NCI-H187 (cell line): ENCODE measurements at places on chromosomes 7 and 10.

DNA sequence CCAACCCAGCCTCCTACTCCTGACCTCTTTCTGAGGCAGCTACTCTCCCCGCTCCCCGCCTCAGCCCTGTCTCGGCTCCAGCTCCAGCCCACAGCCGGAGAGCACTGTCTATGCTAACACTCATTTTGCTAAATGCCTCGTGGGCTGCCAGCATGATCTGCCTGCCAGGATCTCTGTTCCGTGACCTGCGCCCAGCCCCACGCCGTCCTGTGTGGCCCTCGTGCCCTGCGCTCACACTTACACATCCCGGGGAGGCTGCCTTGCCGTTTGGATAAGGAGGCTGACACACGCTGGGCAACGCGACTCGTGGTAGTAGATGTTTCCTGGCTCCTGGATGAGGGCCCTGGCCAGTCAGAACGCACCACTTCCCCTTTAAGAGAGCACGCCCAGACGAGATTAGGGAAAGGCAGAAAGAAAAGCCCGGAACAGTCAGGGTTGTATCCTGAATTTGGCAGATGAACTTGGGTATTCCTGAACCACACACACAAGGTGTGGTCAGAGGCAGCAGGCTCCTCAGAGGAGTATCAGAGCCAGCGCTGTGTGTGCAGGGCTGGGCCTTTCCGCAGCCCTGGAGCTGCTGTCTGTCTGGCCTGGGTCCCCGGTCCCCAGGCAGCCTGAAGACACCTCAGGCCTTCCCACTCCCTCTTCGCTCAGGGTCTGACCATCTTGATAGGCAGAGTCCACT is 97.7 kb upstream of the EFCAB10 start:
- peak; percentile 26 for DNase-seq

DNA sequence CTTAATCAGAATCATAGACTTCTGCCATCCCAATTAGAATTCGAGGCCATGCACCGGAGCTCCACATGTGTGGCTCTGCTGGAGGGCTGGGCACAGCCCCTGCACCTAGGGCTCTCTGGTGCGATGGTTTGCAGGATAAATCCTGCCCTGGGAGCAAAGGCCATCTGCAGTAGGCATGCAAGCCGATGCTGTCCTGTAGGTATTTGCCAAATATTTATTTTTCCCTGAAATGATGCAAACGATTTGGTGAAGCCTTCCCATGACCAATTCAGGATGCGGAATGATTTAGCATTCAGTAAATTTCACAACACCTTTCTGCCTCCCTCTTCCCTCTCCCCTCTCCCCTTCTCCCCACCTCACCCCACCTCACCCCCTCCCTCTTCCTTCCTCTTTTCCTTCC is 170.6 kb downstream of the EBF3 start:
- DNase-seq: no peak

DNA sequence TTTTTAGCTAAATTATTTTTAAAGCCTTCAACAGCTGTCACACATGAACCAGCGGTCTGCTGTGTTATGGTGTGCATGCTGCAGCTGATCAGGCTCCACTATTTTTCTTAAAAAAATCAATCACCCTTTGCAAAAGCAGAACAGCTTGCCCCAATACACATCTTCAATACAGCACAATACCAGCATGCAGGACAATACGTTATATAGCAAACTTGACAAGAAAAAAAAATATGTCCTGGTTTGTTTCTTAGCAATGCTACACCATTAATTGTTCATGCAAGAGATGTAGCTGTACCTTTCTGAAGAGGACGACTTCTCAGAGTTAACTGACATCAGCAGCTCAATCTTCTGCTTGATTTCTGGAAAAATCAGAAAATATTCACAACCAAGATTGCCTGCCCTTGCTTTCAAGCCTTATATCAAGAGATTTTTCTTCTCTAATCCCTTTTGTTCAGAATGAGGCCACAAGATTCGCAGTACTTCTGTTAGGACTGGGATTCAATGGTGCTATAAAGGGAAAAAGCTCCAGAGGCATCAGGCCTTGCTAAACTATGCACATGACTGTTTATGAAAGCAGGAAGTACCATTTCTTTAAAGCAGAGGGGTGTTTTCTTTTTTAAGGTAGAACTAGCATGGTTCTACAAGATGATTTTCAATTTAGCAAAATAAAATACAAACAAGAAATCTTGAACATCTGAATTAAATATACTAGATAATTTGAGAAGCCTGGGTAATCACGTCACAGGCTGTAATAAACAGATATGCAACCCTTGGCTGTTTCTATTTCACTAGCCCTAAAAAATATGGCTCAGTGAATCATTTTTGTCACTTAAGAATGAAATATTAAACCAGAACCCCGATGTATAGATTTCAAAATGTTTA is 120.0 kb downstream of the SRPK2 start:
- no peak for DNase-seq

- DNase-seq: no peak
Measured at GRCh38 chr7:138865843-138866242, 67.8 kb upstream of the ATP6V0A4 start.

DNA sequence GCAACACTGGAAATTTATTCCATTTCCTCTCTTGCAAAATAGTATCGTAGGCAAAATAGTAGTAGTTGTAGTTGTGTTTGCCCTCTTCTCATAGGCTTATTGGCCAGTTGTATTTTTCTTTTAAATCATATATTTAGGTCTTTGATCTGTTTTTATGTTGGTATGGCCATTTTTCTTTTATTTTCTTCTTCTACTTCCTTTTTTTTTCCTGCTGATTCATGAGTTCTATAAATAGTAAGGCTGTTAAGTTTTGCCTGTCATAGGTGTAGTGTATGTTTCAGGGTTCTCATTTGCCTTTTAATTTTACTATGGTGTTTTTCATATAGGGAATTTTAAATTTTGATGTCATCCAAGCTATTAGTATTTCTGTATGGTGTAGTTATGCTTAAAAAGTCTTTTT is 25.4 kb upstream of the MRC1 start:
- DNase-seq: no peak

- DNase-seq: no peak
Measured at GRCh38 chr10:61866700-61867368, 34.7 kb upstream of the ARID5B start.

GRCh38 chr7:44063894-44064651 is 1.3 kb downstream of the PGAM2 start:
- DNase-seq: no peak

- no peak for DNase-seq
Measured at GRCh38 chr7:152430854-152431253, 4.9 kb downstream of the KMT2C start.

DNA sequence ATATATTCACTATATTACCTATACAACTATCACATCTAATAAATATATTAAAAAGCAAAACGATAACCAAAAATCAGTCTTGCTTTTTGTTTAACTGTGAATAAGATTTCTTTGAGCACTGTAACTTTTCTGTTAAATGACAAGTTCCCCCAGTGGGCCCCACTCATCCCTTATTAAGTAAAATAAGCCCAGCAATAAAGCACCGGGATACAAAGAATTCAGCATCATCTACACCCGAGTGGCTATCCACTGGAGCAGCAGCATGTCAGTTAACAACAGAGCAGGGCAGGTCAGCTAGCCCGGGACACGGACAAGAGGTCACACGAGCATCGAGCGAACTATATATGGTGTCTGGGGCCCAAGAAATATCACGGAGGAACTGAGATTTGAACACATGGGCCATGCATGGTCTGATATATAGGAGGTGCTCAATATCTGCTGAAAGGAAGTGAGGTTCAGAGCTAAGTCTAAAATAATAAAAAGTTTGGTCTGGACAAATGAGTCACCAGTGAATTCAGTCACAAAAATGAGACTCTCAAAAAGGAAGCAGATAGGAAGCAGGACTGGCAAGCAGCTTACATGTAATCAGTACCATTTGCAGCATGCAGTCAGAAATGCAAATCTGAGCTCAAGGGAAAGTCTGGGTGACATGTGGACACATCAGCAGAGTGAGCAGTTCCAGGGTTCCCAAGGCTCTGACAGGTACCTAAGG is 4.1 kb downstream of the ERCC6 start:
- DNase-seq: no peak

- no peak for DNase-seq
Measured at GRCh38 chr7:156656598-156656997, 16.0 kb downstream of the RNF32 start.

- no peak for DNase-seq
Measured at GRCh38 chr10:48309711-48310226, 3.3 kb downstream of the MAPK8 start.

DNA sequence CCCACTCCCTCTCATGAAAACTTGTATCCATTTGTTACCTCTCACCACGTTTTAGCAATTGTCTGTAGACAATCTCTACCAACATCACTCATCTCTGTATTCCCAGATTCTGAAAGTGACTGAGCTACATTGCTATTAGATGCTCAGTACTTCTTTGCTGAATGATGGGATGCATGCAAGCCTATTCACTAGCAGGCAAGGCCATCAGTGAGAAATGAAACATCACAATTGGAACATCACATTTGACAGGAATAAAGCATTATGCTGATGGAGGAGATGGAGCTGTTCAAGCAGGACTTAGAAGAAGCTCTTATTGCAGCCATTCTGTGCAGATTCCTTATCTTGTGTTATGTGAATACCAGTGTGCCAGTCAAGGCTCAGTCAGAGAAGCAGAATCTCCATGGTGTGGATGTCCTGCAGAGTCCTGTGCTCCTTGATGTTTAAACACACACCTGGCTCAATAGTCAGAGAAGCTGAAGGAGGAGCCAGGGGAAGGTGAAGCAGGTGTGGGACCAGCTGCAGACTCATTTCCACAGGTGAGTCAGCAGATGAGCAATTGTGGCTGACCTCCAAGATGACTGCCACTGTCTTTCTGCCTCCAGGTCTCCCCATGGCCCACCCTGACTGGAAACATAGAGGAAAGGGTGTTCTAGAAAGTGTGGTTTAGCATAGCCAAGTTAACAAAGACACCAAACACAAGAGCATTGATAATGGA is 965.5 kb downstream of the GRID1 start:
- DNase-seq: no peak
